Fibroblast of the conjunctiva (primary cell): ENCODE measurements at places on chromosomes 7 and 10.

DNA sequence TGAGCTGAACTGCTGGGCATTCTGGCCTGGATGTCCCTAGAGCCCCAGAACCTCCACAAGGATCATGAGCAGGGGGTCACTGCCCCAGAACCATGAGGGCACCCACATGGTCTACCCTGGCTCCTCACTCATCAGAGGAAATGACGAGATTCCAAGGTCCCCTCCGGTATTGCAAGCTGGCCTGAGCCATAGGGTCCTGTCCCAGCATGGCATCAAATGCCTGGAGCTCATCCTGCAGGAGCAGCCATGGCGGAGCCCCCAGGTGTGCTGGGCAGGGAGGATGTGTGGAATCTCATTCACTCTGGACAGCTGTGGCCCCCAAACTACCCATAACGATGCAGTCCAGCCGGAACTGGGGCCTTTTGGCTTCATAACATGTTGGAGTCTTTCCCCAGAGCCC lies 66.6 kb upstream of the ANTXRL start:
- DNase-seq: no peak

DNA sequence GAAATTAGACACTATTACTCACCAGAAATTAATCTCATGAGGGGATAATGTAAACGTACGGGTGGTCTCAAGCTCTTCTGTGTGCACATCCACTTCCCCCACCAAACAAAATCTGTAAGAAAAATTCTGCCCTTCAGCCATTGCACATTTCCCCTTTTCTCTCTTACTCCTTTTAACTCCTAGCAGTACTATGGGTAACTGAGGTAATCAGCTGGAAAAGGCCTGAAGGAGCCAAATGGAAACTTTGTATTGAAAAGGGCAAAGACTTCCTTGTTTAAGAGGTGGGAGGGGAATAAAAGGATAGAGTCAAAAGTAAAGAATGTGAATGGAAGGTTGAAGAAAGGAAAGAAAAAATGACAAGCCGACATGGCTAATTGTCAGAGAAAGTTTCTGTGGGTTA lies 273.8 kb downstream of the RNLS start:
- no peak for DNase-seq

DNA sequence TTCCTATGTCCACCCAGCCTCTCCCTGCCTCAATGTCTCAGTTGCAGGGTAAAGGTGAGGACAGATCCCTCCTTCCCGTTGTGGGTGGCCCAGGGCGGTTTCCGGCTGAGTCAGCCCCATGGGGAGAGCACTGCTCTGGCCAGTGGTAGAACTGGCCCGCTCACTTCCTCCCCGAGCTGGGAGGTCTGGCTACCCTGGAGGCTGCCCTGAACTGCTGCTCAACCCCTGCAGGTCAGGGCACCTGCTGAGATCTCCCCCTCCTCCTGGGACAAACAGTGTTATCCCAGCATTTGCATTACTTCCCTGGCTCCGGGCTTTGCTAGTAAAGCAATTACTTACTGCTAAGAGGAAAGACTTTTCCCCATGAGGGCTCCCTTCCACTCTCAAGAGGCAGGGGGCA lies 21.4 kb upstream of the IMPDH1 start:
- DNase-seq: no peak

- DNase-seq: no peak
These were observed 26.6 kb upstream of the SNX10 start for GRCh38 chr7:26265065-26265464.

- DNase-seq: peak; percentile 86
These were observed 46.6 kb downstream of the BPGM start for GRCh38 chr7:134693256-134693655.

- DNase-seq: no peak
These were observed 3.1 kb upstream of the TMEM26 start for GRCh38 chr10:61456095-61456789.

DNA sequence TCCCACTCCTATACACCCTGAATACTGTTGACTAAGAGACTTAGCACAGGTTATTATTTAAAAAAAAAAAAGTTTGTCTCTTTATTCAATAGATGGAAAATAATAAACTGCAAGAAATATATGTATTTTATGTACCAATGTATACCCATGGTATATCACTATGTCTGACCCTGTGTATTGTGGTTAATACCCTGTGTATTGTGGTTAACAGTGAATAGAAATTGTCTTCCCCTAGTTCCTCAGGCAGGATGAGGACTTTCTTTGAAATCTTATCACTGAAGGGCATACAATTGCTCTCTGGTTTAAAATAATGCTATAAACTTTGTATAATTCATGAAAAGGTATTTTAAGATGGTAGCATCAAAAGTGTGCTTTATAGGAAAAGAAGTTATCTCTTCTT lies 80.0 kb upstream of the TMEM106B start:
- no peak for DNase-seq
